ENCODE measurements at places on chromosomes 2 and 18.

GRCh38 chr2:96503637-96504243 is 1.4 kb downstream of the NEURL3 start:
- DNase-seq = no peak

DNA sequence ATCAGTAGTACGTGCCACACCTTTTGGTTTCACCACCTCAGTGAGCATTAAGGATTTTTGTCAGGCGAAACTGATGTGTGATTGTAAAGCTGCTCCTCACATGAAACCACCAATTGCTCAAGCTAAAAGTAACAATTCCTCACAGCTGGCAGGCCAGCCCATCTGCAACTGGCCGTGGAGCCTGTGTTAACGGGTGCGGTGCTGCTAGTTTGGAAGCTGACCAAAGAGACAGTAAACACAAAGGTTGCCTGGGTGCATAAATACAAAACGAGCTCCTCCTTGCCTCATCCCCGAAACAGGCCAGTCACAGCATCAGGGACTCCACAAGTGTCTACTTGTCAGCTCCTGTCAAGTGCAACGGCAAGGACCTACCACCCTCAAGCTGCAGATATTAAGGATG is 32.0 kb downstream of the LGALSL start:
- no peak for DNase-seq

DNA sequence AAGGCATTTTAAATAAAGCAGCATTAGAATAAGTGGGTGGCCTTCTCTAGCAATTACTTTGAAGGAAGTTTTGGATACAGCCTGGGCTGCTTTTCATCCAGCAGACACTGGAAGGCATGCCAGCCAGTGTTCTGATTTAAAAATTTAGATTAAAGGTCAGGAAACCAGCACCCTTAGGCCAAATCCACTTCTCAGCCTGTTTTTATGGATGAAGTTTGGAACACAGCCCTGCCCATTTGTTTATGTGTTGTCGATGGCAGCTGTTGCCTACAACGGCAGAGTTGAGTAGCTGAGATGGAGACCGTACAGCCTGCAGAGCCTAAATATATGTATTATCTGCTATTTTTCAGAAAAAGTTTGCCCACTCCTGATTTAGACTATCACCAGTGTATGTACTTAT is 313.6 kb upstream of the ACVR2A start:
- DNase-seq = no peak

DNA sequence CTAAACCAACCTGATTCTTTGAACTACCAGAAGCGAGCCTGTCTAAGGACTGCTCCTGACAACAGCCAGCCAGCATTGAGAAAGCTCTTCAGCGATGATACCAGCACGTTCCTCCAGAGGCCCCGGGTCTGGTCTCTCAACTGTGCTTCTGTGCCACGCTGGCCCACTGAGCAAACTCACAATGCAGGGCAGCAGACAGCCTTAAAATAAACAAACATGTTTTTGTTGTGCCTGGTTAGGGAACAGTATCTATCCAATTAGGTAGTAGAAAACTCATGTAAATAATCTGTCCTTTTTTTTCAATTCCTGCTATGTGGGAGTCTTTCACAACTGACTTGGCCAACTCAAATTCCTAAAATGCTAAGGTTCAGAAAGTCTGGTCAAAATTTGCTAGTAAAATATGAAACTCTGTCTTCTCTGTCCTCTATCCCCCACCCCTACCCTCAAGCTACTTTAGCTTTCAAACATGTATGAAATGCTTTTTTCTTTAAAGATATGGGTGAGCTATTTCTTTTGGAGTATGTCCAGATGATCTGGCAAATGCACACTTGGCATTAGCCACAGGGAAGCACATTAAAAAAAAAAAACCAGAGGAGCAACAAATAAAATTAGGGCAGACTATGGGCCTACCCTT is 21.4 kb upstream of the EML4 start:
- no peak for DNase-seq

DNA sequence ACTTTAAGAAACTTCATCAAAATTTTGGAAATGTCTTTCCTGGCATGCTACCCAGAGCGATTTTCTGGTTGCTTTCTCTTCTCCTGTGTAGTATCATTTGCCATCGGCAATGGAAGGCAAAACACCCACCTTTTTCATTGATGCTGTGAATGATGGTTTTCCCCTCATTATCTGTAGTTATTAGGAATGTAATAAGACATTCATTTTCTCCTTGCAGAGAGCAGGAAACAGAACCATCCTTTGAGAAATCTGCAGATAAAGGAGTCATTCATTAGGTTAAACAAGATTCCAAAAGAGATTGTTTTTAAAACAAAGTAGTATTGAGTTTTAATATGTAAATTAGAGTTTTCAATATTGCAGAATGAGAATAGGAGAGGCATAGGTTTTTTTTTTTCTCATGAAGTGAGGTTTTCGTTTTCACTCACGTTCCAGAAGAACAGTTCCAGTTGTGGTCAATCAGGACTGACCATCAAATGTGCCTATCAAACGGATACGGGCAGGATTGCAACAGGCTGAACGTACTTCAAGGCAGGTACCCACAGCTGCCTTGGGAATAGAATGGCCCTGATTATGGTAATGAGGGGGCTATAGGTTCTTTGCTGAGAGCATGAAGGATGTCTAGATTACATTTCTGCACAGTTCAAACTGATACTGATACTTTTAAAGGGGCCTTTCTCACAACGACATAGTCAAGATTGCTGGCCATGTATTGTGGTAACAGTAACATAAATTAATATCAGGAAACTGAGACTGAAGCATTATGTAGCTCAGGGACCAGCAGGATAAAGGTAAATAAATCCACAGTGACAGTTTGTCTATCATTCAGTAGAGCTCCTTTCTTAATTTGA is 49.8 kb upstream of the PLA2R1 start:
- no peak for DNase-seq

GRCh38 chr2:106175086-106175850 is 18.8 kb downstream of the UXS1 start:
- DNase-seq = no peak

DNA sequence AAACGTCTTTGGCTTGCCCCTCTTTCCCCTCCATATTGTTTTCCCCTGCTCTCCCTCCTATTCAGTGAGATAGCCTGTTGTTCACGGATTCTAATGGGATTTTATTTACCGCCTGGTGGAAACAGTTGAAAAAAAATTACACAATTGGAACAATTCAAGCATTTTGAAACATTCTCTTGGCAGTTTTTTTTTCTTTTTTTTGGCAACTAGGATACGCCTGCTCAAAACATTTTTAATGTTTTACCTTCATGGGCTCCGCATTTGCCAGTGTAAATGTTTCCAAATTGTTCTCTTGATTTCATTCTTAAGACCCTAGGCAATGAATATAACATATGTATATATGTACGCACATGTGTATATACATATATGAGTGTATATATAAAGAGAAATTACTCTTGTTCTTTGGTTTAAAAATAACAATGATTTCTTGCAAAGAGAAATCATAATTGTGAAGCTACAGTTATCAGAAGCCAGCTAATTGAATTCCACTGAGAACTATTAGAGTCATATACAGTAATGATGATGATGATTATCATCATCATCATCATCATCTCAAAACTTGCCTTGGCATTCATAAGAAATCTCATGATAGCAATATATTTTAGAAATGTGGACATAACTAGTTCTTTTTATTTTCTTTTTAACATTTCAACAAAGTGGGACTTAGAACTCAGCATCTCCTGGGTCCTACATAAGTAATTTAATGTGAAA is 146.7 kb downstream of the LTBP1 start:
- DNase-seq = no peak

Measured in stimulated activated CD4-positive, alpha-beta T cell treated with anti-CD3 and anti-CD28 coated beads, Interleukin-1b, Interleukin-23, amount 100 ng/mL, for 24 hours (primary cell).